ENCODE measurements at places on chromosomes 5 and 9.

GRCh38 chr5:160773646-160774410 lies 78.2 kb downstream of the ATP10B start:
- no peak for DNase-seq

GRCh38 chr5:141869514-141869913 lies 8.7 kb downstream of the PCDH1 start:
- no peak for DNase-seq

GRCh38 chr5:138495351-138495750 lies 30.1 kb downstream of the EGR1 start:
- DNase-seq: no peak

- no peak for DNase-seq
Observed at GRCh38 chr9:93256878-93257807, 73.2 kb downstream of the WNK2 start.

DNA sequence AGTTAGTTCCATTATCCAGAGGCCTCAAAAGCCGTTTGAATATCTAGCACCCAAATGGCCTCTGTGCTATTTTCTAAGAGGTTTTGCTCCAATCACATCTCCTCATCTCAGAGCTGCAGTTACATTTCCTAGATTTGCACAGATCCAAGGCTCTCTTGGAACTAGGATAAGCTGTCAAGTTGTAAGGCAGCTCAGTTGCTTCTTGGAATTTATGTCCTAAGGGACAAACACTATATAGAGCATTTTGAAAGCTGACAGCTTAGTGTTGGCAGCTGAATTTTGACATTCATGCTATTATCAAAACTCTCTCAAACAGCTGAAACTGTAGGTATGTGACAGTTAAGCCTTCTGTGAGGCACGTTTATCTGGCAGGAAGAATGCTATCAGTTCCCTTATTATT lies 97.0 kb downstream of the MACIR start:
- no peak for DNase-seq

DNA sequence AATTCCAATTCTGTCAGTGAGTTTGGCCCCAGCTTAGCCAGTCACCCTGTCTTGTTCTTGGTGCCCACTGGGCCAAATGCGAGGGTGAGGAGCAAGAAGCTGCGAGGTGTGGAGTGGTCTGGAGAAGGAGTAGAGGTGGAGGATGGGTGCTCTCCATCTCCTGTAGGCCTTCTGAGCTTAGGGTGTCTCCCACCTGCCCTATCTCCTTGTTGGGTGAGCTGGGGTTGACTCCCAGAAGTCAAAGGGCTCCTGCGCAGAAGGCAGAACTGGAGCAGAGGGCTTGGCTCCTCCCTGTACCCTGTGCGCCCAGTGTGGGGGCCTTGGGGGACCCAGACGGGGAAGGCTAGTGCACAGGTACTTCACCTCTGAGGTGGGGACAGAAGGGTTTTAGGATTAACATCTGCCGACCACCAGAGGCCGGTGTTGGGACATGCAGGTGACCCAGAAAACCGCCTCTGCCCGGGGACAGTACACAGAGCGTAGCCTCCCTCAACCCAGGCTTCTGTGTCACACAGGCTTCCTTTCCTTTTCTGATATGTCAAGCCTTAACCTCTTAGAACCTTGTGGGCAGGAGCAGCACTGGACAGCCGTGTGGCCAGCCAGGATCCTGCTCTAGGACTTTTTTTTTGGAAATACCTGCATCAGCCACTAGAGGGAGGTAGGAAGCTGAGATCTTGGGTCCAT lies 16.9 kb downstream of the IL5 start:
- DNase-seq: peak; percentile 63

GRCh38 chr9:133572821-133573361 lies 36.3 kb downstream of the FAM163B start:
- no peak for DNase-seq

DNA sequence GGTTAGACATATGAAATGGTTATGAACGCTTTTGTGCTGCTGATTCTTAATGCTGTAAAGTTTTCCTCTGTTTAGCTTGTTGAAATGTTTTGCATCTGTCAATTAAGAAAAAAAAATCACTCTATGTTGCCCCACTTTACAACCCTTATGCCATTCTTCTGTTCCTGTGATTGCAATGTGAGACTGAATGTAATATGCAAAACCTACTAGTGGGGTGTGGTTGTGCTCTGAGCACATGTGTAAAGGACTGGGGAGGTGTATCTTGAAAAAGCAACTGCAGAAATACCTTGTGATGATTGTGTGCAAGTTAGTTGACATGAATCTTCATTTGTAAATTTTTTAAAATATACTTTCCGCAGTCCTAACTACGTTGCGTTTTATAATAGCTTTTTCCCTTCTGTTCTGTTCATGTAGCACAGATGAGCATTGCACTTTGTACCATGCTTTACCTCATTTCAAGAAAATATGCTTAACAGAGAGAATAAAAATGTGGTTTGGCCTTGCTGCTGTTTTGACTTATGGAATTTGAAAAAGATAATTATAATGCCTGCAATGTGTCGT lies 357.0 kb upstream of the PIK3R1 start:
- DNase-seq: peak; percentile 76

DNA sequence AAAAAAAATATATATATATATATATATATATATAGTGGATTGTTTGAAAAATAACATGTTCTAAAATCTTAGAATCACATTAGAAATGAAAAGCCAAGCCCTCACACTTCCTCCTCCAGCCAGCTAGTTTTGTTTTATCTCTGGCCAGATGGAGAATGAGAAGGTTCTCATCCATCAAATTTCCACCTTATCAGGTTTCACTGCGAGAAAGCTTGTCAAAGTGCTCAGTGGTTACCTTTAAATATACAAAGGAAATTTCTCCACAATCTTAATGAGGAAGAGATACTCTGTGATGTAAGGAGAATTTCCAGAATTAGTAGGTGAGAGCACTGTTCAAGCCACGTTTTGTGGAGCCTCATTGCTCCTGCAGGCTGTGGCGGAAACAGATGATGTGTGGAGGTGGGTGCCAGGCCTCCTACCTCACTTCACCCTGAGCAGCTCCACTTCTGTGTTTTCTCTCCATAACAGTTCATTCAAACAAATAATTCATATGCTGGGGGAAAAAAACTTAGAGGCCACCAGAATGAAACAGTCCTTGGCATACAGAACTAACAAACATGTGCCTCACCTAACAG lies 71.9 kb downstream of the CDK5RAP2 start:
- no peak for DNase-seq

- DNase-seq: no peak
Observed at GRCh38 chr9:105141146-105141975, 103.1 kb upstream of the SLC44A1 start.

GRCh38 chr9:93893899-93894690 lies 61.1 kb downstream of the BARX1 start:
- peak; percentile 72 for DNase-seq

GRCh38 chr5:157265714-157266285 lies at the start of gene CYFIP2:
CYFIP2 (plus strand) TSS chr5:157266123; CDS start chr5:157285362, 19,239 bp downstream.
- DNase-seq: peak; percentile 76

- no peak for DNase-seq
Observed at GRCh38 chr5:63794296-63794695, 167.9 kb downstream of the HTR1A start.

DNA sequence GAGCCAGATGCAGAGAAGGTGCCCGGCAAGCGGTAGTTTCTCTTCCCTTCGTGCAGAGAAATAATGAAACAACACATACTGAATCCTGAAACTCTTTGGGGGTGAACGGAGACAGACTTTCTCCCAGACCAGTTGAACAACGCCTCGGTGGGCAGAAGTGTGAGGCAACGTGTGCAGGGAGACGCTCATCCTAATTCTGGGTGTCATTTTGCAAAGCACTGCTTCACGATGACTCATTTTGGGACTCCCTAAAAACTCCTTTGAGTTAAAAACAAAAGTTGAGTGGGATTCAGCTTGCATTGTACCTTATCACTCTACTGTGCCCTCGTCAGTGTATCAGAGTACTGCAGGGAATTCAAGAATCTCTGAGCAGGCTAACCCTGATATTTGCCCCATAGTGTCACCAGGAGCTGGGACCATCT lies 3.5 kb upstream of the NEK6 start:
- no peak for DNase-seq

DNA sequence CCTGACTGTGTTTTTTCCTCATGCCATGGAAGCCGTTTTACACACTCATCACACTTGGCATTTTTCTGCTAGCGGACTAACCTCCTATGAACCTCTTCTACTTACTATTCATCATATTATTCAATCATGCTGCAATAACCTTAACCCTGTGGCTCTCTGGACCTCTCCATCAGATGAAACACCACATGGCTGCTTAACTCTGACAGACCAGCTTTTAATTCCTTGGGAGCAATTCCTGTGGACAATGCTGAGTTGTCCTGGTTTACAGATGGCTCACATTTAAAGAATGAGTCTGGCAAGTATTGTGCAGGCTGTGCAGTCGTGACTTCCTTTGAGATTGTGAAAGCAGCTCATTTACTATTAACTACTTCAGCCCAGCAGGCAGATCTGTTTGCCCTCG lies 9.0 kb downstream of the OR1J1 start:
- DNase-seq: no peak

GRCh38 chr5:24750355-24750754 lies 105.6 kb upstream of the CDH10 start:
- DNase-seq: no peak

DNA sequence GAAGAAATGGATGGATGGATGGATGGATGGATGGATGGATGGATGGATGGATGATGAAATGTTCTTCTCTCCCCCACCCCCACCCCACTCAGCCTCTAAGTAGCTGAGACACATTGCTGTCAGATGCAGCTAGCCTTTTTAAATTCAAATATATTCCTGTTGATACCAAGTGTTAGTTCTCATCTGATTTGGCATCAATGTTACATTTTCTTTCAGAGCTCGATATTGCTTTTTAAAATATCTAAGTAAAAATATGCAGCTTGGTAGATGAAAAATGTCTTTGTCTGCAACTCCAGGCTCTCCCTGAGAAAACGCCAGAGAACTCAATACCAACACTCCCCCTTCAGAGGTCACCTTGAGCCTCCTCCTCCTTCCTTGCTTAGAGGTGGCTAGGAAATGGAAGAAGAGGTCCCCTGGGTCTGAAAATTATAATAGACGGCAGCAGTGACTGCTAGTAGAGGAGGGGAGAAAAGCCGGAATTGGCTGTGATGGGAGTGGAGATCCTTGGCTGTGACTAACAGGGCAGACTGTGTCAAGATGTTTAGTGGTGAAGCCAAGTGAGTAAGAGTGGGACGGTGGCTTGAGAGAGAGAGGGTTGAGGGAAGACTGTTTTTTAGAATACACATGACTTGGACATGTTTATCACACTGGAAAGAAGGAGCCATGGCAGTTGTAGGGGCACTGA lies 156.0 kb downstream of the ZNF462 start:
- no peak for DNase-seq
